Activated CD4-positive, alpha-beta T cell treated with anti-CD3 and anti-CD28 coated beads, Interleukin-2, amount 50 U/mL, for 48 hours (primary cell): ENCODE measurements at places on chromosomes 6 and 20.
A peak's percentile ranks its signal among the peaks of the same experiment; 100 is the strongest.

GRCh38 chr6:122035173-122035572 lies 364.3 kb upstream of the HSF2 start:
- DNase-seq: no peak

DNA sequence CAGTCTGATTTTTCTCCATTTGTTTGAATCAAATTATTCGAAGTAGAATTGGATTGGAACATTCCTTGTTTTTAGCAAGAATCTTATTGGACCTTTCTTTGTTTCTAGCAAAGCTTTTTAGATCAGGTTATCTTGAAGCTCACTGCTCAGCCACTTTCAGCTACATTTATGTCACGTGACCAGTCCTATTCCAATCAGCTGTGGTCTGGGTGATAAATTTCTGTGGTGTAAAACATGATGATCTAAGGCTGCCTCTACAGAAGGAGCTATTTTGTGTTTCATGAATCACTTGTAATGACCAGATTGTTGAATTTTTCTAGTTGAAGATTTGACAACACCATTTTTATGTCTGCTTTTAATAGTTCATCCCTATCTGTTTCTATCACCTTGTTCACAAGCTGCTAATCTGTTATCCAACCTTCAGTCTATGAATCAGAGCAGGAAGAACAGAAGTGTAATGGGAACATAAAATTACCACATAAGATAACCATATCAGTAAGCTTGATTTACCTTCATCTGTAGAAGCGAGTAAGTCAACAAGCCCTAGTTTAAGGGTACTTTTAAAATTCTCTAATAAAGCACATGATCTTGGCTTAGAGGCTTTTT lies 101.0 kb upstream of the MAP3K7 start:
- DNase-seq: no peak

DNA sequence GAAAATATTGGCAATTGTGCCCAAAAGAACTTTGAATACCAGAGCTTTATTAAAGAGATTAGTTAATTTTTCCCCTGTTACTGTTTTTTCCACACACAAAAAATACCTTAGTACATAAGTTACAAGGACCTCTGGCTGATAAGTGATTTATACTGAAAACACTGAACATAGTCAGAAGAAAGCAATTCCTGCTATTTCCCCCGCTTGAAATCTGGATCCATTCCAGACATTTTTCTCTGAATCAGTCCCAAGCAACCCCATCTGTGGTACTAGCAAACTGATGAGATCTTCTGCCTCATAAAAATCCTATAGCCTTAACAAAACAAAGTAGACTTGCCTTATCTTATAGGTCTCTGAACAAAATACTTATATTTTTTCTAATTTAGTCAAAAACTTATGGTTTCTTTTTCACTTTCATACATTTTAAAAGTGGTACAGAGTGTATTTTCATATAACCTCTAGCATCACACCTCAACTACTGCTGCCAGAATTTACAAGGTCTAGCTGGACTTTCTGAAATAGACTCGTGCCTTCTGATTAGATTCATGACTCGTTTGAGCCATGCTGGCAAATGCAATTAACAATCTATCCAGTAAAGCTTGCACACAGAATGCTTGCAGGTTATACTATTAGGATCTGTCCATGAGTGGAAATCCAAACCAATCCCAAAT lies 111.9 kb downstream of the TBX18 start:
- no peak for DNase-seq

GRCh38 chr6:118186672-118187567 lies 279.9 kb downstream of the SLC35F1 start:
- no peak for DNase-seq

- DNase-seq: no peak
These were observed 54.7 kb downstream of the GFOD1 start for GRCh38 chr6:13432526-13433184.

DNA sequence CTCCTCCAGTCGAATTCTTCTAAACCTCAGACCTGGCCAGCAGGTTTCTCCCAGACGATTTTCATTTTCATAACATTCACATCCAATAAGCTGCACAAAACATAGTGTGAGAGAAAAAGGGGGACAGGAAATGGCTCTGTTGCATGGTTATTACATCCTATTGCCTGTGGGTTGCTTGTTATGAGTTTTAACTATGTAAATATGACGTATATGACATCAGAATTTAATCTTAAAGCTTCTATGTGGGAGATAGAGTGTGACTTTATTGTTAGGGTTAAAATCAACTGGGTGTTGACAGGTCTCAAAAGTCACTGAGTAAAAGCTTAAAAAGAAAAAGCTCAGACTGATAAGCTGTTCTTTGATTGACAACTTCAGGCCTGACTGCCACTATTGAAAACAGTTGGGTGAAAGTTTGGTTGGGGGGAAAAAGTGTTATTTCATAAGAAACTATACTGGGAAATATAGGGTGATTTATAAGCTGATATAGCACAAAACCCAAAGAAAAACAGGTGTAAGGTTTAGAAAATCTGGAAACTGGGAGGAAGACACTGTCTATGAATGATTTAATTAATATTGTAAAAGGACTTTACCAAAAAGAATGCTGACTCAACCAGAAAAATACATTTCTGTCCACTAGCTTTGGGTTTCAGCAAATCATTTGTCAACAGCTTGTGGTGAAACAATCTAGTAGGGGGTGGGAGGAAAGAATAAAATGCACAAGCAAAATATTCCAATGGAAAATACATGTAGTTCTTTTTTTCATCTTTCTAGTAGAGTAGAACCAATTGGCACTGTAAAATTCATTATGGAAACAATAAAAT lies 134.1 kb upstream of the CEP162 start:
- no peak for DNase-seq

- DNase-seq: no peak
These were observed 28.1 kb downstream of the RWDD2A start for GRCh38 chr6:83221276-83221675.

DNA sequence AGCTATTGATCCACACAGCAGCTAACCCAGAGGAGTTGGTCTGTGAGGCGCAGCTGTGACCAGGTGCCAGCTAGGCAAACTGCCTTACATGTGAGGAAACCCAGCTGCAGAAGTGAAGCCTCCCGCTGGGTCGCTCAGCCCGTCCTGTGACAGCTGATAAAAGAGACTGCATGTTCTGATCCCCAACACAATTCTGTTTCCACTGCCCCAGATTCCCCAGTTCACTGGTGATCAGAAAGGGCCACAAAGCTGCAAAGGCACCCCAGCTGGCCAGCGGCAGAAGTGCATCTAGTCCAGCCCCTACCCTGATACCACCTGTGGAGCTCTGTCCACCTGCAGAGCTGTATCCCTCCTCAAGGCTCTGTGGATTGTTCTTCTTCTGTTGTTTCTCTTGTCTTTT lies 64.5 kb downstream of the CTNNBL1 start:
- DNase-seq: no peak

DNA sequence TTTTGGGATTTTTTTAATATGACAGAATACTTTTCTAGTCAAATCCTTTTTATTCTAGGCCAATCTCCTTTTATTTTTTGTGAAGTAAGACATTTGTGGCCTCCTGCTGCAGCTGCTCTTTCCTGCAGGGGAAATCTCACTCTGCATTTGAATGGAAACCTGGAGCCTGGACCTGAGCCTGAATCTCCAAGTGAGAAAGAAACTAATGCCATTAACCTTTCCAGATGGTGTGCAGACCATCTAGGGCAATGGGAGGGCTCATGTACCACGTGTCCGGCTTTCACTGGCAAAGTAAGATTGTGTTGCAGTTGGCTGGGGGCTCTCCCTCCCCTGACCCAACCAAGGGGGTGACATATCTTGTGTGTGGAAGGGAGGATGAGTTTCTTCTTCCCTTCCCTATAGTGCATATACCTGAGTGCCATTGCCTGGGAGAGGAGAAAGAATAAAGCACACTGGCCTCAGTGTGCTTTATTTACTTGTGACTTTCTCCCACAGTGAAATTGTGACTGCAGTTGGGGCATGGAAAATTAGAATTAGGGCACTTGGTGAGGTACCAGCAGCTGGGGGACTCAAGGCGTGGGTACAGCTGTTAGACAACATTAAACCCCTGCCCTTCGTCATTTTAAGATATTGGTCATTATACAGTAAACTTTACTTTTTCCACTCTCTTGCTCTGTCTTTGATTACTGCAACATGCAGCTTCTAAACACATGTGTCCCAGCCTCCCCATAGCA lies 159.8 kb upstream of the RIN2 start:
- no peak for DNase-seq

GRCh38 chr6:30599625-30600324 lies 17.3 kb downstream of the PPP1R10 start:
- DNase-seq: no peak

GRCh38 chr6:22666021-22666420 lies 96.7 kb downstream of the HDGFL1 start:
- DNase-seq: no peak

DNA sequence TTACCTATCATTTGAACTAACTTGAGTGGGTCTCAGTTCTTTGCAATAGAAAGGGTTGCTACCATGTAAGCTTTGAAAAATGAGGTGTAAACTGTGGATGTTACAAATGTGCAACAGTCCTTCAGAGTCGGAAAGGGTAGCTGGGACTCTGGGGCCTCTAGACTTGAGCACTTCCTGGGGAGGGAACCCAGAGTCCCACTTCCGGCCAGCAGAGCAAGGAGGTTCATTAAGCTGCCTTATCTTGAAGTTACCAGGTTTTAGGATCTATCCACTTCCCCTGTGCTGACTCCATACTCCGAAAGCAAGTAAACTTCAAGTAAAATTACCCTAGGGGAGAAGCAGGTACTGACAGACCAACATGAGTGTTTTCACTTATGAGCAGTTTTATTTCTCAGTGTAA lies 9.4 kb downstream of the TRIM10 start:
- no peak for DNase-seq

GRCh38 chr6:154057098-154057497 lies 18.1 kb downstream of the OPRM1 start:
- no peak for DNase-seq

GRCh38 chr6:87982134-87982533 lies 65.5 kb upstream of the SPACA1 start:
- DNase-seq: no peak

- peak; percentile 73 for DNase-seq
These were observed at the start of gene SDC4 for GRCh38 chr20:45347936-45348778. TSS of gene SDC4 (minus strand) at chr20:45348424. CDS start at chr20:45348384, 40 bp downstream.

- DNase-seq: no peak
These were observed 49.9 kb upstream of the TMEM30A start for GRCh38 chr6:75334266-75335040.

DNA sequence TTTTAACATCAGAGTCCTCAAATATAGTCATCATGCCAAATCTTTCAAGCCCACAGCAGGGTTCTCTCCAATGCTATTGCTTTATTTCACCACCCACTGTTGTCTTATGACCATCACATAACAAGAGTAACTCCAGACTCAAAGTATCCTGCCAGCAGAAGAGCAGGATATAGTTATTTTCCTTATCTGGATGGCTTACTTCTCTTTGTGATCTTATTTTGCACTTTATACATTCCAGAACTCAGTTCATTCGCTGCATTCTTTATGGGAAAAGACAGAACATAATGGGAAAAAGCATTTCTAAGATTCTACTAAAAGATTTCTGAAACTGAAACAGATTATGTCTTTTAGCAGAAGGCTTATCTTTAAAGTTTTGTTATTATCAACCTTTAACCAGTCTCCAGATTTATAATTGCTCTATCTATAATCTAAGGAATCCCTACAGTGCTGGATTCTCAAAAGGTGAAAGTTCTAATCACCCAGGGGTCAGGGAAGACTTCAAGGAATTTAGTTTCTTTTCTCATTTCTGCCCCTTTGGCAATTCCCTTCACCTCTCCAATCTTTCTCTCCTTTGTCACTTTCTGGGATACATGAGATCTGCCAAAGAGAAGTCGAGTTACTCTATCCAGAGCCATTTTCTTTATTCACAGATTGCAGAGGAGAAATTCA lies 190.4 kb downstream of the TPBG start:
- DNase-seq: no peak

DNA sequence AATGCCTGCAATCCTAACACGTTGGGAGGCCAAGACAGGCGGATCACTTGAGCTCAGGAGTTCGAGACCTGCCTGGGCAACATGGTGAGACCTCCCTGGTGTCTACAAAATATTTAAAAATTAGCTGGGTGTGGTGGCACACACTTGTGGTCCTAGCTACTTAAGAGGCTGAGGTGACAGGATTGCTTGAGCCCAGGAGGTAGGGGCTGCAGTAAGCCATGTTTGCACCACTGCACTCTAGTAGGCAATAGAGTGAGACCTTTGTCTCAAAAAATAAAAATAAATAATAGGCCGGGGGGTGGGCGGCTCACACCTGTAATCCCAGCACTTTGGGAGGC lies 18.3 kb upstream of the RIPOR3 start:
- DNase-seq: no peak

DNA sequence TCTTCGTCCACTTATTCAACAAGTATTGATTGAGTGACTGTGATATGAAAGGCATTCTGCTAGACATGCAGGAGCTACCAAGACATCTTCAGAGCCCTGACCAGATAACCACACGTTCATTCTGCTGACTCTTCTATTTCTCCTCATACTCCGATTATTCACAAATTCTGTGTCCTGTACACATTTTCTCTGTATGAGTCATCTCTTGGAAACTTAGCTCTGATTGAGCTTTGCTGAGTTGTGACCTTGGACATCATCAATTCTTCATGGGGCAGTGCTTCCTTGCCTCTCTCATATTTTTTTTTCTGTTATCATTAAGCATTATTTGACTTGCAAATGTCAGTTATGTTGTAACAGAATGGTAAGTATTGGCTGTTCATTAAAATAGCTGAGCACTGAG lies 351.6 kb upstream of the CNR1 start:
- DNase-seq: no peak

DNA sequence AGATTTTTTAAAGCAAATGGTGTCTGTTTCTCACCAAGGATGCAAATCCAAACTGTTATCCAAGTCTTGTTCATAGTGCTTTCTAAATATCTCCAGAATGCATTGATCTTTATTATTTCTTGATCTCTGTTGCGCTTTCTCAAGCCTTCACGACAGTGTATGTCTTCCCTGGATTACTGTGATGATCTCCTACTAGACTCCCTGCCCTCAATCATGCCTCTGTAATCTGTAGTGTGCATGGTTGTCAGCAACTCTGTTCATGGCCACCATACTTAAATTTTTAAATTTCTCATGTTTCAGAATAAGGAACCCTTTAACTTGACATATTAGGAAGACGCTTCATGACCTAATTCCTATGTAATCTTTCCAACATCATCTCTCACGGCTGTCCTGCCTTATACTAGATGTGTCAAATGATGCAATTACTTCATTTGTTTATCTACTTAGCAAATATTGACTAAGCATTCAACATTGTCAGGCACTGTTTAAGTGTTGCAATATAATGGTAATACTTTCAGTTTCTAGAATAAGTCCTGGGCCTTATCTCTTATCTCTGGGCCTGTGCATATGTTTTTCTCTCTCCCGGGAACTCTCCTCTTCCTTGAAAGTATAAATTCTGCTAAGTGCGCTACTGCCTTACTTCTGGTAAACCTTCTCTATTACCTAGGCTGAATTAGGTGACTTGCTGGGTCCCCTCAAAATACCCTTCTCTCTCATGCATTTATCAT lies 25.6 kb upstream of the AHI1 start:
- no peak for DNase-seq

- DNase-seq: peak; percentile 78
These were observed 33.0 kb downstream of the HNF4A start for GRCh38 chr20:44388466-44389023.

- no peak for DNase-seq
These were observed 57.5 kb downstream of the CDH22 start for GRCh38 chr20:46250772-46251171.
